NCI-H1694 (cell line): ENCODE measurements at places on chromosomes 16 and 17.

GRCh38 chr17:47192554-47192953 is 3.5 kb upstream of the CDC27 start:
- DNase-seq: no peak

GRCh38 chr17:41772586-41773189 is 13.8 kb downstream of the JUP start:
- no peak for DNase-seq

GRCh38 chr16:17031484-17032268 is 439.1 kb downstream of the XYLT1 start:
- DNase-seq: no peak

- no peak for DNase-seq
Observed at GRCh38 chr17:12655936-12656335, 9.8 kb upstream of the MYOCD start.

GRCh38 chr16:73390936-73391335 is 343.0 kb upstream of the ZFHX3 start:
- no peak for DNase-seq

GRCh38 chr16:84581158-84581557 is 36.7 kb downstream of the COTL1 start:
- DNase-seq: no peak

DNA sequence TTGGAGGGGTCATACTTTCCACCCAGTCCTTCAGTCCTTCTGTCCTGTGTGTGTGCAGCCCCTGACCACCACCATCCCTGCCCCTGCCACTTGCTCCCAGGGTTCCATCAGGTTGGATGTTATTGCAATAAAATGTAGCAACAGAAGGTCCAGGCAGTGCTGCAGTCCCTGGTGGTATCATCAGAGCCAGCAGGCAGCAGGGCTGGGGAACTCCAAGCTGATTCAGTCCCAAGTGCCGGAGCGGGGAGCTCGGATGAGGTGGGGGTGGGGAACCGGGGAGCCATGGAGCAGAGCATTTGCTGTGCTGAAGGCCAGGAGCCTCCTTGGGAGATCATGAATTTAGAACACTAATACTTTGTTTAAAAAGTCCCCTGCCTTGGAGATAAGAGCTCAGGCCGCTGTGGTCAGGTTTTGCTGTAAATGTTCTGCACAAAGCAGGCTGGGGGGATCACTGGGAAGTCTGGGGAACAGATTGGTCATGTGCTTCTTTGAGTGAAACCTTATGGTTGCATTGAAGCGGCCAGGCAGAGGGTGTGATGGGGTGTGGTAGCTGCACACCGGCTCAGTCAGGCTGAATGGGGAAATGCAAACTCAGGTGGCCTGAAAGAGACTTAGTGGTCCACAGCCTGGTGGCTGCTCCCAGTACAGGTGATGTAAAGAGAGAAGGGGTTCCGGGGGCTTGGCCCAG is 225.9 kb downstream of the SEC14L1 start:
- peak; percentile 82 for DNase-seq

- no peak for DNase-seq
Observed at GRCh38 chr17:73165616-73166404, 1.0 kb downstream of the SSTR2 start.

- DNase-seq: no peak
Observed at GRCh38 chr16:52515068-52515671, 31.8 kb downstream of the TOX3 start.

DNA sequence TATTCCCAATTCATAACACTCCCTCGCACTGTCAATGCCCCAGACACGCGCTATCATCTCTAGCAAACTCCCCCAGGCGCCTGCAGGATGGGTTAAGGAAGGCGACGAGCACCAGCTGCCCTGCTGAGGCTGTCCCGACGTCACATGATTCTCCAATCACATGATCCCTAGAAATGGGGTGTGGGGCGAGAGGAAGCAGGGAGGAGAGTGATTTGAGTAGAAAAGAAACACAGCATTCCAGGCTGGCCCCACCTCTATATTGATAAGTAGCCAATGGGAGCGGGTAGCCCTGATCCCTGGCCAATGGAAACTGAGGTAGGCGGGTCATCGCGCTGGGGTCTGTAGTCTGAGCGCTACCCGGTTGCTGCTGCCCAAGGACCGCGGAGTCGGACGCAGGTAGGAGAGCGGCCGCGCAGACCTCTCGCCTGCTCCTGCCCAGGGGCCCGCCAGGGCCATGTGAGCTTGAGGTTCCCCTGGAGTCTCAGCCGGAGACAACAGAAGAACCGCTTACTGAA is at the start of gene GRN:
TSS of gene GRN (plus strand) at position 364 of the 515 bp plus-strand sequence. CDS start 3,863 bp downstream, outside the sequence.
- DNase-seq: peak; percentile 99

- no peak for DNase-seq
Observed at GRCh38 chr17:40331743-40332641, 23.0 kb downstream of the RARA start.

GRCh38 chr16:83814659-83814985 is 6.8 kb downstream of the HSBP1 start:
- no peak for DNase-seq

DNA sequence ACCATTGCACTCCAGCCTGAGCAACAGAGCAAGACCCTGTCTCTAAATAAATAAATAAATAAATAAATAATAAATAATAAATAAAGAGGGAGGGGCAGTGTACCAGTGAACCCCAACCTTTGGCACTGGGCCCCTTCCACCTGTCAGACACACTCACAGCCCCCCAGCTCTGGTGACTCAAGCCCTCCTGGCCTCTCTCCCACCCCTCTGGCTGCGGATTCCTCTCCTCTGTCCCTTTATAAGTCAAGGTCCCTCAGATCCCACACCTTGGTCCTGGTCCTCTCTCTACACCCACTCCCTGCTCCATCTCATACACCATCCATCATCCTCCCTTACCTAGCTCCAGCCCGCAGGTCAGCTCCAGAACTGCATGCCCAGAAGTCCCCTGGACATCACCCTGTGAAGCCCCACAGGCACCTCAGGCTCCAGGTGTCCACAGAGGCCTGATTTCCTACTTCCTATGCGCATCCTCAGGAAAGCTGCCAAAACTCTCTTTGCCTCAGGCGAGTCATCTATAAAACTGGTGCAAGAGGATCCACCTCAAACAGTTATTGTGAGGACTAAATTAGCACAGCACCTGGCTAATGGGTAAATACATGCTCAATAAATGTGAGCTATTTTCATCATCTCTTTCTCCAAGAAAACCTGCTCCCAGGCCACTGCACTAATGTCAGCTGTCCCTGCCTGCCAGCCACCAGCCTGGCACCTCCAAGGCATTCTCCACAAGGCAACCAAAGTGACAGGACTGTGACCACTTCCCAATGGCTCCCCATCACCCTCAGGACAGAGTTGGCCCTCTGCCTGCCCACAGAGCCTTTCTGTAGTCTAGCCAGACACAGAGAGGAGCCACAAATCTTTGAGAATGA is 46.8 kb downstream of the BEAN1 start:
- DNase-seq: no peak

GRCh38 chr16:3285131-3285530 is 1.8 kb downstream of the ZNF263 start:
- DNase-seq: no peak

DNA sequence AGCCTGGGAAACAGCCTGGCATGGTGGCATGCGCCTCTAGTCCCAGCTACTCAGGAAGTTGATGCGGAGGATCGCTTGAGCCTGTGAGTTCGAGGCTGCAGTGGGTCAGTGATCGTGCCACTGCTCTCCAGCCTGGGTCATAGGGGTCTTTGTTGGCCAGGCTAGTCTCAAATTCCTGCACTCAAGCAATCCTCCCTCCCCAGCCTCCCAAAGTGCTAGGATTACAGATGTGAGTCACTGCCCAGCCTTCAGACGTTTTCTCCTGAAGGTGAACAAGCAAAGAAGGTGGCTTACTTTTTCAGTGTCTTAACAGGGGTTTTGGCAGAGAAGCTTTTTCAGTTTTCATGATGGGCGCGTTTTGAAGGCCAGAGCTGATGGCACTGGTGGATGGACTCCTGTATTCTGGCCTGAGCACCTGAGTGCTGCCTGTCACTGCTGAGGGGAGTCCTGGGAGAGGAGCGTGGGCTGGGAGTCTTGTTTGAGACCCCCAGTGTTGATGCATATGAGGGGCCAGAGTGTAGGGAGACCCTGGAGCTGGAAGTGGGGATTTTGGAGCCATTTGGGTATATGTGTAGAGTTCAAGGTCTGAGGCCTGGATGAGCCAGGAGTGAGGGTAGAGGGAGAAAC is 41.4 kb downstream of the FOXK2 start:
- no peak for DNase-seq

DNA sequence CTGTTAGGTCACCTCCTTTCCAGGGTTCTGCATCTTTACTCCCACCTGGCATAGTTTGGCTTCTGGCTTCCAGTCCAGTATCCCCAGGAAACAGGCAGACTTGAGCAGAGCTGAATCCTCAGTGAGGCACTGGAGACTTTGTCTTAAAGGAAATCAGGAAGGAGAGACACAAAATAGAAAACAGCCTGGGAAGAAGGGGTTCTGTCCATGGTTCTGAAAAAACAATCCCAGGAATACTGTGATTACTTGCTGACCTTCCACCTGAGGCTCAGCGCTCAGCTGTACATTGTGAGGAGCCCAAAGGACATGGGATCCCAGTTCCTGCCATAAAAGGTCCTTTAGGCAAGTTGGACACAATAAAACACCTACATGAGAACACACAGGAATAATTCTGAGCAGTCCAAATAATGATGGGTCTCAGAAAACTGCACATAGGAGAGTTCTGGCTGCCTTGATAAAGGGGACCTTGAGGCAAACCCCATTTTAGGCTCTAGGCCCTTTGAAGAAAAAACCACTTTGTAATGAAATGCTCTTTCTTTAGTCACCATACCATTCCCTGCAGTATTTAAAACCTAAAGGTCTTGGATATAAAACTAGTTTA is 81.4 kb upstream of the CRHR1 start:
- no peak for DNase-seq

GRCh38 chr17:74206332-74206818 is 2.9 kb downstream of the RPL38 start:
- DNase-seq: no peak

GRCh38 chr16:64749346-64749745 is 372.5 kb downstream of the CDH11 start:
- DNase-seq: no peak

DNA sequence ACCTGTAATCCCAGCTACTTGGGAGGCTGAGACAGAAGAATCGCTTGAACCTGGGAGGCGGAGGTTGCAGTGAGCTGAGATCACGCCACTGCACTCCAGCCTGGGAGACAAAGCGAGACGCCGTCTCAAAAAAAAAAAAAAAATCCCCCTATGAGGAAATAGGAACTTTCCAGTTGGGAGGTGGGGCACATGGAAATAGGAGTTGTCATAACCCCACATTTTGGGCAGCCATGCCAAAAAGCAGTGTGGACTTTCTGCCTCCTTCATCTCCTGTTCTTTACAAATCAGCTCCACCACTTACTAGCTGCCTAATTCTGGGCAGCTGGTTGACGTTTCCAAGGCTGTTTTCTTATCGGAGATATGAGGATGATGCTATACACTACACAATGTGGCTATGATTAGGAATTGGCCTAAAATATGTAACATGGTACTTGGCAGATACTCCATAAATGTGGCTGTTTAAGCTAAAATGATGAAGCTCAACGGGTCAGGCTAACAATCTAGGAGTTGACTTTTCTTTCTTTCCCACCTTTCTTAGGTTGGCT is 21.5 kb upstream of the CCL5 start:
- no peak for DNase-seq

GRCh38 chr17:29709866-29710519 is 87.3 kb upstream of the CORO6 start:
- no peak for DNase-seq

DNA sequence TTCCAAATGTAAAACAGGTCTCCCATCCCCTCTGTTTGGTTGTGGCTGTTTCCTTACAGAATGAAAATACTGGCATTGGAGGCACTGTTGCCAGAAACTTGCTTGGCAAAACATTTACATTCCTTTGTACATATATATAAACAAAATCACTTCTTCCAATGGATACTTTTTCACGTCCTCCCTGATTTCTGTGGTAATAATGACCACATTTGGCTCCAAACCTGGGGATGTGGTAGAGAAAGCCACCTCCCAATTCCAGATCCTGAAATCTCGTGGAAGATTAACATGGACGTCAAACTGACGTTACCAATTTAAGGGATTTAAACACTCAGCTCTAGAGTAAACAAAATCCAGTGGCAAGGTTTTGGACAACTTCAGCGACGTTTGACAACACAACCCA is 370.8 kb upstream of the ZFHX3 start:
- DNase-seq: no peak

- no peak for DNase-seq
Observed at GRCh38 chr16:2473999-2474876, 689 bp upstream of the TBC1D24 start.

DNA sequence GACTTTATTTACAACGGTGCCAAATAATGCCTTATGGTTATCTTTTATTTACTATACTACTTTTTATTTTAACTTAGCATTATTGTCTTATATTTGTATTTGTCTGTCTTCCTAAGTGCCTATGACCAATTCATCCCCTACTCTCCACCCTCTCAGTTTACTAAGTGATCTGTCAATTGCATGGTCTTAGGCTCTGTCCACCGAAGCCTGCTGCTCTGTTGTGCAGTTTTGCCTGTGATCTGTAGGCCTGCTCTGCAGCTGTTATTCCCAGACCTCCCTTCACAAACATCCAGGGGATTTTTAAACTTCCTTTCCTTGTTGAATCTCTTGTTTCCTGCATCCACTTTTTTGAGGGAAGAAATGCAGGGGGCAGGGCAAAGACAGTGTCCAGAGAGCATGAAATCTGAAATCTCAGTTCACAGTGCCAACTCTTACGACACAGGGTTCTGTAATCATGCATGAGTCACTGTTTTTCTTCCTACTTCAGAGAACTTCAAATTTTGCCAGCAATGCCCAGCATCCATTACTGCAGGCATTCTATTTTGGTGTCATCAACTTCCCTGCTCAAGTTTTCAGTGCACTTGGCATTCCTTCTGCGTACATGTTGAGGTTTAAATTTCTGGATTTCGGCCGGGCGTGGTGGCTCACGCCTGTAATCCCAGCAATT is 11.4 kb downstream of the SLFN5 start:
- DNase-seq: no peak

DNA sequence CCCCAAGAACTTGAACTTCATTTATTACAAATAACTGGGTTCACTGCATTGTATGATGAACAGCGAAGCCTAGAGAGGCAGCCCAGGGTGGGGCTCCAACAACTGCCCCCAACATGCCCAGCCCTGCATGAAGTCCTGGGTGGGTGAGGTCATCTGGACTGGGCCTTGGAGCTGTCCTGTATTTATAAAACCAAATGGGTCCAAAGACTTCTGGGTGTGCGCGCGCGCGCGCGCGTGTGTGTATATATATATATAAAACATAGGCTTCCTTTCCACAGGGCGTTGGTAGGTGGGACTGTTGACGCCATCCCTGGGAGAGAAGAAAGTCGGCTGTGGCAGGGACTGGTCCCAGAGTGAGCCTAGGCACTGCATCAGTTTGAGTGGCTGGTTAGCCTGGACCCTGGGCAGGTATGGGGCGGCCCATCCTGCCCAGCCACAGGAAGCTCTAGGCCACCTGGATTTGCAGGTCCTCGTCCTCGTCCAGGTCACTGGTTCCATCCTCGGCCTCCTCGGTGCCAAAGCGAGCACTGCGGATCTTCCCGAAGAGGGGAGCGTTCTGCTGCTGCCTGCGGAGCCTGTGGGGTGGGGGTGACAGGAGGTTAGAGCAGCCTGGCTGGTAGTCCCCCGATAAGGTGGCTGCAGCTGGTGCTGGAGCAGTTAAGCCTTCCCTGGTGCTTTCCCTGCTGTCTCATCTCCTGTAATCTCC is 23.9 kb downstream of the CCDC102A start:
- no peak for DNase-seq

GRCh38 chr17:7002288-7003047 is 6.6 kb downstream of the ALOX12 start:
- no peak for DNase-seq

- DNase-seq: peak; percentile 61
Observed at GRCh38 chr17:78563189-78564145, 13.7 kb downstream of the DNAH17 start.

GRCh38 chr17:76351526-76352071 is 2.1 kb downstream of the PRPSAP1 start:
- DNase-seq: no peak
